ENCODE measurements at places on chromosomes 2 and 18. TPM values are rescaled to one million over a fixed set of nuclear protein-coding genes. Genes with fewer than 3 reads are reported as not detected.

GRCh38 chr18:59994357-59994756 is 94.6 kb downstream of the PMAIP1 start:
- H3K4me1 ChIP-seq: no peaks in the 10 kb centered on the region
- H3K27ac ChIP-seq: no peak overlapping the region
- no peak overlapping the region for H3K4me3 ChIP-seq
- DNase-seq: no peak

DNA sequence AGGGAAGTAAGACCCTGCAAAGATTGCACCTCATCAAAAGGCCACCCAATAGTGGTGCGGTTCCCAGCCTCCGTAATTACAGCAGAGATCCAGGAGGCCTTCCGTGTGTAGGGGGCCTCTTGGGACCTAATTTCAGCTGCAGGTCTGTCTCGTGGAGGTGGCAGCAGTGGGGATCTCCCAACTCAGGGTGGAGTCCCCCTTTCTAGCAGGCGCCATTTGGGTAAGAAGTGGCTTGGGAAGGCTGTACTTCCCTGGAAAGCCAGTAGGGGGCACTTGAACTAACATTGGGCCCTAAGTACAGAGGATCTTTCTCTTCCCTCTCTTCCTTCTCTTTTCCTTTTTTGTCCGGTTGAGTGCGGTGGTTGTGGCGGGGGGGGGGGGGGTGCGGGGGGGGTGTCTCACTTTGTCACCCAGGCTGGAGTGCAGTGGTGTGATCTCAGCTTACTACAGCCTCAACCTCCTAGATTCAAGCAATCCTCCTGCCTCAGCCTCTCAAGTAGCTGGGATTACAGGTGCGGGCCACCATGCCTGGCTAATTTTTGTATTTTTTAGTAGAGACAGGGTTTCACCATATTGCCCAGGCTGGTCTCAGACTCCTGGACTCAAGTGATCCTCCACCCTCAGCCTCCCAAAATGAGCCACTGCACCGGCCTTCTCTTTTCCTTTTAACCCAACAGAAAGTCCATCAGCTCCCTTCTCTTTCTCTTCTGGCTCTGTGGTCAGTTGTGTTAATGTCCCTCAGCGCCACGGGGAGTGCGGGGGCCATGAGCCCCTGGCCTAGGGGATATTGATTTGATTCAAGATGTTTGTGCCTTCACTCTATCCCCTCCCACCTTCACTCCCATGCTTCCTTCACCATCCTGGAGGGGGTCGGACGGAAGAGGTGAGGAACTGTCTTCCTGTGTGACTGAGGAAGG is 32.0 kb downstream of the CENPO start:
- DNase-seq: no peak
- H3K4me3 ChIP-seq: no peak overlapping the region
- H3K4me1 ChIP-seq: peaks cover 11% of the 10 kb centered on the region

DNA sequence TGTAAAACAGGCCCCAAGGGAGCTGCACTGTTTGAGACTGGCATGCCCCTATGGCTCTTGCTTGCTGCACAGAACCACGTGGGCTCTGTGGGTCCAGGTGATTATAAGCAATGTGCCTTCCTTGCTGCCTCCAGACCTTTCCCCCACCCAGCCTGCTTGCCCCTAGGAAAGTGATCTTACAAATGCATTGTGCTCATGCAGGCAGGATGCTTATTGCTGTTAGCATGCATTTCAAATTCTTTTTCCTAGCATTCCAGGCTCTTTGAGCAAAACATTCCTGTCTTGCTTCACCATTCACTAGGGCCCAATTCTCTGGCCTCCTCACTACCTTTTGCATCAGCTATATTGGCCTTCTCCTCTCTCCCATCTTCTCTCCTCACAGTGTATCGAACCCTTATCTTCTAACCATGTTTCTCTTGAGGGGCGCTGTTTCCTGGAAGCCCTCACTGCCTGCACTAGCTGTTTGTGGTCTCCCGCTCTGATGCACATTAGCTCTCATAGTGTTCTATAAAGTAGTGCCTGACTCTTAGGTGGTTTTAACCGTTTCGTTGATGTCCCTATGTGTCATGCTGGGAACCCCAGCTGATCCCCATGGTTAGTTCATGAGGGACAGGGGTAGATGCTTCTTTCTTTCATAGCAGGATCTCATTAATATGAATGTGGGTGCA is 152.9 kb upstream of the EPAS1 start:
- DNase-seq: no peak
- H3K36me3 ChIP-seq: peaks cover 27% of the 10 kb centered on the region

The PUS10 gene
- 8.5 TPM for total RNA-seq

The DNER gene
- total RNA-seq: 1.2 TPM

All from lower lobe of right lung (tissue), 2 donors.